ENCODE measurements at places on chromosomes 16 and 17. TPM values are rescaled to one million over a fixed set of nuclear protein-coding genes. Genes with fewer than 3 reads are reported as not detected.

DNA sequence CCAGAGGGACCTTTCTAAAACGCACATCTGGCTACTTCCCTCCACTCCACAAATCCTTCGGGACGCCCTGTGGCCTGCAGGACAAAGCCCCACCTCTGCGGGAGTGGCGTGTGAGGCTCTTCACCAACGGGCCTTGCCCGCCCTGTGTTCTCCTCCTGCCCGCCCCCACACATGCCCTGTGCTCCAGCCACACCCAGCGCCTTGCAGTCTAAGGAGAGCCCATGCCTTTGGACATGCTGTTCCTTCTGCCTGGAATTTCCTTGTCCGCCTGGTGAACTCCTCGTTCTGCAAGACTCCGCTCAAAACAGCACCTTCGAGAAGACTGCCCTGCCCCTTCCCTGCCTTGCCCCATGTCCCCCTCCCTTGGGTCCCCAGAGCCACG, 7.4 kb downstream of the ELOB start:
- DNase-seq: no peak

GRCh38 chr17:73901661-73902415, 257.6 kb upstream of the SDK2 start:
- DNase-seq: no peak

GRCh38 chr17:74220946-74221818, 7.8 kb downstream of the TTYH2 start:
- DNase-seq: no peak

DNA sequence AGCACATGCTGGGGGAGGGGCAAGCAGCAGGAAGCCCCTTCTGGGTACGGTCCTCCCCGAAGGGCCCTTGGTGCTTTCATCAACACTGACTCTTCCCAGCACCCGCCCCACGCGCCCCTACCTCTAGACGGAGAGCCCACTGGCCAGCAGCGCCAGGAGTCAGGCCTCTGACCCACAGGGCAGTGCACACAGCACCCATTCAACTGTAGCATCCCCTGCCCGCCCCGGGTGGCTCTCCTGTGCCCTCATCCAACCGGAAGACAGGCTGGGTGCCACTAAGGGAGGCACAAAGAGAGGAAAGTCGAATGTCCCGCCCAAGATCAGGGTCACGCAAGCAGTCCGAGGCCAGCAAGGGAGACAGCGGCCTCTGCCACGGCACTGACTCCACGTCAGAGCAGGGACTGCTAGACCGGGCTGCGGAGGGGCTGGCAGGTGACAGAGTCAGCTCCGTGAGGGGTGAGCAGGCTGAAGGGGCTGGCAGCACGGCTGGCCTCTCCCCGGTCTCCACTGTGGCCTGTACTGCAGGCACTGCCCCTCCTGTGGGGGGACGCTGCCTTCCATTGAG, 9.8 kb downstream of the MSRB1 start:
- no peak for DNase-seq

GRCh38 chr16:3945751-3946603, 65.5 kb upstream of the CREBBP start:
- no peak for DNase-seq

- DNase-seq: no peak
Observed at GRCh38 chr17:13074026-13074425, 56.2 kb upstream of the ELAC2 start.

DNA sequence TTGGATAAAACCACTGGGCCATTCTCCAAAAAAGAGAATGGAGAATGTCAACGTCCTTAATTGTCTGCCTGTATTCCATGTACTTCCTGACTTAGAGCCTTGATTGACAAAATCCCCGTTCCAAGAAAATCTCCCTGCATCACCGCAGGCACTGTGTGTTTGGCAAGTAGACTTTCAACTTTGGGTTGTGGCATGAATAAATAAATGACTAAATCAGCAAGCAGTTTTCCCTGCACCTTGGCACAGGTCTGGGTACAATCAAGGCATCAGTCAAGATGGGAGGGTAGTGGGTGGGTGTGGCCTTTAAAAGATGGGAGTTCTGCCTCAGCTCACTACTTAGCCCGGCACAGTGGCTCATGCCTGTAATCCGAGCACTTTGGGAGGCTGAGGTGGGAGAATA, 248.5 kb upstream of the RPL38 start:
- no peak for DNase-seq

- DNase-seq: no peak
Observed at GRCh38 chr16:1442697-1443096, 1.7 kb downstream of the CCDC154 start.

DNA sequence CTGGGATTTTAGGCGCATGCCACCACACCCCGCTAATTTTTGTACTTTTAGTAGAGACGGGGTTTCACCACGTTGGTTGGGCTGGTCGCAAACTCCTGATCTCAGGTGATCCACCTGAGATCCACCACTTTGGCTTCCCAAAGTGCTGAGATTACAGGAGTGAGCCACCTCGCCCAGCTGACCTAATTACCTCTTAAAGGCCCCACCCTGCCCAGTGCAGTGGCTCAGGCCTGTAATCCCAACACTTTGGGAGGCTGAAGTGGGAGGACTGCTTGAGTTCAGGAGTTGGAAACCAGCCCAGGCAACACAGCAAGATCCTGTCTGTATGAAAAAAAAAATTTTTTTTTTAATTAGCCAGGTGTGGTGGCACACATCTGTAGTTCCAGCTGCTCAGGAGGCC, 2.9 kb upstream of the COASY start:
- DNase-seq: no peak

- no peak for DNase-seq
Observed at GRCh38 chr16:81942007-81942601, 69.2 kb downstream of the SDR42E1 start.

DNA sequence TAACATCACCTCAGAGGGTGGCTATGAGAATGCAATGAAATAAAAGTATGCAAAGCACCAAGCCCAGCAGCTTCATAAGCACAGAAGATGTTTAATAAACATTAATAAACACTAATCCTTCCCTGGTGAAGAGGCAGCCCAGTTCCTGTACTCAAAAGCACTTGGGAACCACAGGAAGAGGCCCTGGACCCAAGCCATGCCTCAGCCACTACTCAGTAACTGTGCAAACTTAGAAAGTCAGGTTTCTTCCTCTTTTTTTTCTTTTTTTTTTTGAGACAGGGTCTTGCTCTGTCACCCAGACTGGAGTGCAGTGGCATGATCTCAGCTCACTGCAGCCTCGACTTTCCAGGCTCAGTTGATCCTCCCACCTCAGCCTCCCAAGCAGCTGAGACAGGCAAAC, 5.3 kb downstream of the ARHGAP17 start:
- DNase-seq: no peak

DNA sequence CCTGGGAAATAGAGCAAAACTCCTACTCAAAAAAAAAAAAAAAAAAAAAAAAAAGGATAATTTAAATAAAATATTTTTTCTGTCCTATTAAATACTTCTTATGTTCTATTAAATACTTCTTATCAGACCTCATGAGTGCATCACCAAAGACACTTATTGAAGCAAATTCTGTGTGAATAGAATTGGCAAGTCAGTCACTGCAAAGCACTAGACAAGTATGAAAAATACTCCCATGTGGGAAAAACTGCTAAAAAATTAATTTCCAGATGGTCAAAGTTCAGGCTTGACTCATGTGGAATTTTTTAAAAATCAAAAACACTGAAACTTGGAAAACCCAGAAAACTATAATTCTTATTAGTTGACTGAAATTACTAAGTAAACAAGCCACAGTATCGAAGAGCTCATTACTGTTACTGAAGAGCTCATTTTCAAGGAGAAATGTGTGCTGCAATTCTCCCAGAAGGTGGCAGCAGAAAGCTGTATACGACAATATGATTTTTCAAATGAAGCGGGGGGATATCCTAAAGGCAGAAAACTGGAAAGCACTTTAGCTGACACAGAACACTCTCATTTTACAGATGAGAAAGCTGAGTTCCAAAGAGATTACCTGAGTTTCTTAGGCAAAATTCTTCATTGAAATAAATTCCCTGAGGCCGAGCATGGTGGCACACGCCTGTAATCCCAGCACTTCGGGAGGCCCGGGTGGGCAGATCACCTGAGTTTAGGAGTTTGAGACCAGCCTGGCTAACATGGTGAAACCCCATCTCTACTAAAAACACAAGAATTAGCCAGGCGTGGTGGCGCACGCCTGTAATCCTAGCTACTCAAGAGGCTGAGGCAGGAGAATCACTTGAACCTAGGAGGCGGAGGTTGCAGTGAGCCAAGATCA, 15.9 kb upstream of the FBXO47 start:
- DNase-seq: no peak

- no peak for DNase-seq
Observed at GRCh38 chr17:74663561-74663960, 40.0 kb upstream of the CD300E start.

DNA sequence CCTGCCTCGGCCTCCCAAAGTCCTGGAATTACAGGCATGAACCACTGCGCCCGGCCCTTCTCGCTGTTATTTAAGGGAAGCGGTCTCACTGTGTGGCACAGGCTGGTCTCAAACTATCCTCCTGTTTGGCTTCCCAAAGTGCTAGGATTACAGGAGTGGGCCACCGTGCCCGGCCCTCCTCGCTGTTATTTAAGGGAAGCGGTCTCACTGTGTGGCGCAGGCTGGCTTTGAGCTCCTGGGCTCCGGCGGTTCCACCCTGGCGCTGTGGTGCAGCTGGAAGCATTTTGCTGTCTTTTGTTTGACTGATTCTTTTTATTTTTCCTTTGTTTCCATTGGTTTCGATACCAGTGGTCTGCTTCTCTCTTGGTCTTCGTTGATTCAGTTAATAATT, 40.7 kb downstream of the FOXK2 start:
- no peak for DNase-seq

UBE2I gene
- 61.1 TPM for total RNA-seq

RPH3AL gene
- total RNA-seq: 8.7 TPM

GPR142 gene
- not detected for total RNA-seq

TEX19 gene
- total RNA-seq: not detected

MSLN gene
- 0.39 TPM for total RNA-seq

KRT33B gene
- not detected for total RNA-seq

Data from esophagus muscularis mucosa (tissue), 4 donors.